Activated CD4-positive, alpha-beta T cell treated with anti-CD3 and anti-CD28 coated beads, Interleukin-10, Interleukin-2, amounts not matched to agents 100 ng/mL and 50 ng/mL, durations not matched to agents 16 hours and 8 hours (primary cell): ENCODE measurements at places on chromosomes 7 and 10.
A peak's percentile ranks its signal among the peaks of the same experiment; 100 is the strongest.

DNA sequence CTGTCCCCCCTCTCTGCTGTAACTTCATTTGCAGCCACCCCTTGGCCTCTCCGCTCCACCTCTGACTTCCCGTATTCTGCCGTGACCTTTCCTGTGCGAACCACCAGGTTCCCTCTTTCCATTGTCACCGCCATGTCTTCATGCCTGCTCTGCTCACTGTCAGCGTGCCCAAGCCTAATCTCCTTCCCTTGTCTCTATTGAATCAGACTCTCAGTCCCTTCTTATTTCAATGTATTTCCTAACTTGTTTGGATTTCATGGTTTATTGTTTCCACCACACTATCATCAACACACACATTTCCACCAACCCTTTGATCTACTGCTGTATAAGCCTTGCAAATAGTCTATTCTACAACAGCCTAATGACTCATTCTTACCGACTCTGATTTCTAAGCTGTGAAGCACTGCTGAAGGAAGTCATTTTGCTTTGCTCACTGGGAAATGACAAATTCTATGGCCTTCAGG, 30.0 kb upstream of the INHBA start:
- DNase-seq = no peak

DNA sequence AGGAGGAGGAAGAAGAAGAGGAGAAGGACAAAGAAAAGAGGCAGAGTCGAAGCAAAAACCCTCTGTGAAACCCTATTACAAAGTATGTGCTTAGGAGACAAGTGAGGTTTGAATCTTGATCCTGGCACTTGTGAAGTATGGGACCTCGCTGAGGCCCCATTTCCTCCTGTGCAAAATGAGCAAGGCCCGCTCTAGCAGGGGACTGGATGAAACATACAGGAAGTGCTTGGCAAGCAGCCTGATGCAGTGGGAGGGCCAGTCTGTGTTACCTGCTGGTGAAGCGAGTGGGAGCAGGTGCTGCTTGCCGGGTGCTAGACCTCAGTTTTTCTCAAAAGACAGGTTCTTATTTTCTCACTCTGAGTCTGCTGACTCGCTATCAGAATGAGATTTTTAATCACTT, 150.4 kb downstream of the JCAD start:
- DNase-seq = peak; percentile 25

GRCh38 chr7:36583318-36583717, 141.0 kb downstream of the AOAH start:
- DNase-seq = peak; percentile 74

- peak; percentile 49 for DNase-seq
These were observed 9.6 kb downstream of the ATP5F1C start for GRCh38 chr10:7797582-7797981.

DNA sequence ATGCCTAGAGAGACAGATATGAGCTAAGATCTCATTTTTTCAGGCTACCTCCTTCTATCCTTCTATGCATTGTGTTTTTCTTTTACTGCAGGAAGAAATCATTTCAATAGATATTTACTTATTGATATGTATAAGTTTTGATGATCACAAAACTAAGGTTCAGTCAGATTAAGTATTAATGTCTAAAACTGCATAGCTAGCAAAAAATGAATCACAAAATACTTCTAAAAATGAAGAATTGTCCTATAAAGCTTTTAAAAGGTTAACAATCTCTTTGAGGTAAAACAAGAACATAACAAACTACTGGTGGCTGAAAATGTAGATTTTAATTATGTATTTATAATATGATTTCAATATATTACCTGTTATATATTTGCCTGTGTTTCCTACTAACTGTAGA, 632.9 kb upstream of the LRRTM3 start:
- DNase-seq = no peak

DNA sequence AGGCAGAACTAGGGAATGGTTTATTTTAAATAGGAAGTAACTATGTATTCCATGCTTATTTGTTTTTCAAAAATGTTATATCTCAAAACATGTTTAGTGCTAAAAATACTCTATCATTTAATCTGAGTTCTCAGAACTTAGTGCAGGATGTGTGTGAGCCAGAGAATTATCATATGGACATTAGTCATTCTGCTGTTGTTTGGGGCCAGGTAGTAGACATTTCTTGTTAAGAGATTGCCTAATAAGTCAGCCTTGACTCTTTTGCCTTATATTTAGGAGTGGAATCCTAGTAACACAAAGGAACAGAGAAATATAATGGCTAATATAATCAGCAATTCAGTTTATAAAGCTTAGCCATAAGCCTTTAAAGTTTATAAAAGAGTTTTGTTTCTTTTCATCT, 149.8 kb downstream of the CCSER2 start:
- DNase-seq = no peak

- peak; percentile 95 for DNase-seq
These were observed at the start of gene TSC22D4 for GRCh38 chr7:100478958-100479660. Gene TSC22D4 (minus strand): TSS chr7:100479214. CDS start chr7:100478038, 1,176 bp downstream.

- no peak for DNase-seq
These were observed 5.0 kb downstream of the AVPI1 start for GRCh38 chr10:97682042-97682441.

DNA sequence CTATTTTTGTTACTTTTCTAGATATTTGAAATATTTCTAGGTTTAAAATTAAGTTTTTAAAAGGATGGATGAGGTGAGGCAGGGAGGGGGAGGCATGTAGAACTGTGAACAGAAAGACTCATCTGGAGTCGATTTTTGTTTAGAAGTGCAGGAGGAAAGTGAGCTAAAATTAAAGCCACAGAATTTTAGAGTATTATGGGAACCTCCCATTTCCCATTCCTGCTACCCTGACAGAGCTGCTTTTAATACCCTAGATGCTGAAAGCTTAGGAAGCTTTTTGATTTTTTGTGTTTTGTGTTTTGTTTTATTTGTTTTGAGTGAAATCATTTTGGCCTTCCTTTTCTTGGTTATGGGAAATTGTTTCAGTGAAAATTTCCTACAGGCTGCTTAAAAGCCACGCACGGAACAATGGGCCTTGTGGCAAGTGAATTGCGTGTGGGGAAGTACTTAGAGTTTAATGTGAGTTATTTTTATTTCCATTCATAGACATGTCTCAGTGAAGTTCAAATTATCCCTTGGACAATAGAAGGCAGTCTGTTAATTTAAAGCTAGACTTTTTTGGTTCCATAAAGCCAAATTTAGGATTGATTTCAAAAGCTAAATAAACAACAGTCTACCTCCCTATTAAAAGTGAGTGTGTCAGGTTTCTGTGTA, 102.0 kb upstream of the HDAC9 start:
- no peak for DNase-seq

- no peak for DNase-seq
These were observed 15.5 kb downstream of the ENTPD7 start for GRCh38 chr10:99674762-99675161.

DNA sequence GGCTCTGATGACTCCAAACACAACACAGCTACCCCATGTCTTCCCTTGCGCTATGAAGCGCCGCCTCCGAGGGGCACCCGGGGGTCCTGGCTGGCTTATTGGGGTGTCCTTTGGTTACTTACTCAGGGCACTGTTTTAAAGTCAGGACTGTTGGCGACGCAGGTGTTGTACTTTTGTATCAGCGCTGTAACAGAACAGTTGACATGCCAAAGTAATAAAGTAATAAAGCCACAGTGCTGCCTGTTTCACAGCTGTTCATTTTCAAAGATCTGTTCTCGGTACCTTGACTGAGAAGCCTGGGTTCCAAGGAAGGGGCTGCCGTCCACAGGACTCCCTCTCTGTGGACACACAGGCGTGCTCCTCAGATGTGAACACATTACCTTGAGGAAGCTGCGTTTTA, 64.1 kb downstream of the WDR37 start:
- no peak for DNase-seq

GRCh38 chr7:132113536-132114371, 462.5 kb downstream of the PLXNA4 start:
- DNase-seq = no peak

DNA sequence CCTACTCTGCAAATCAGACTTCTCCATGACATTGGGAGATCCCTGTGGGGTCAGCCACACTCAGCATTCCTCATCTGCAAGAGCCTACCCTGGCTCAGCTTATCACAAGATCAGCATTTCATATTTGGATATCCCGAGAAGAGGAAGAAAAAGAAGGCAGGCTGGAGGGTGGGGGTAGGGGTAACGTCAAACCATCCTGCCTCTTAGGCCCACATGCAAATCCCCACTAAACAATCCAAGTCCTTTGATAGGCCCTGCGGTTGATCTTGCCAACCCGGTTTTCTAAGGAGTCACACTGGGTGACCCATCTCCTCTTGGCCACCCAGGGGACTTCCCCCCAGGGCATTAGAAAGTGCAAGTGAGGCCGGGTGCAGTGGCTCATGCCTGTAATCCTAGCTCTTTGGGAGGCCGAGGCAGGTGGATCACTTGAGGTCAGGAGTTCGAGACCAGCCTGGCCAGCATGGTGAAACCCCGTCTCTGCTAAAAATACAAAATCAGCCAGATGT, 128.0 kb upstream of the CALN1 start:
- no peak for DNase-seq

DNA sequence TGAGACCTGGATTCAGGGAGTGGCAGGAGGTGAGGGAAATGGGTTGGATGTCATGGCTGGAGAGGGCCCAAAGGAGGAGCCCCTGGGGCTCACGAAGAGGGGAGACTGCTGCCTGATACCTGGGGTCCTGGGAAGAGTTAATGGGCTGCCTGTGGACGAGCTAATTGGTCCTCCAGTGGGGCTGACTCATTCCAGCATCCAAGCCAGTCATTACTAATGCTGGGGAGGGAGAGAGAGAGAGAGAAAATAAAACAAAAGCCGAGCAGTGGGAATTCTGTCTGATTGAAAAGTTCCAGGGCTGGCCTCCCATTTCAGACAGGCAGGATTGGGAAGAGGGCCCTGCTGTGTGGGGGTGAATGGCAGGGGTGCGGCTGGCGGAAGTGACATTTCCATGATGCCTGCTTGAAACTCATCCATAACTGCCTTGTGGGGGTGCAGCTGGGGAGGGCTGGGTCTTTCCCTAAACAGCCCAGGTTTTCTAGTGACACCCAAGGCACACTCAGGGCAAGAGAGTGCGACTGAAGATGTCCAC, 297.8 kb downstream of the RPS24 start:
- no peak for DNase-seq

DNA sequence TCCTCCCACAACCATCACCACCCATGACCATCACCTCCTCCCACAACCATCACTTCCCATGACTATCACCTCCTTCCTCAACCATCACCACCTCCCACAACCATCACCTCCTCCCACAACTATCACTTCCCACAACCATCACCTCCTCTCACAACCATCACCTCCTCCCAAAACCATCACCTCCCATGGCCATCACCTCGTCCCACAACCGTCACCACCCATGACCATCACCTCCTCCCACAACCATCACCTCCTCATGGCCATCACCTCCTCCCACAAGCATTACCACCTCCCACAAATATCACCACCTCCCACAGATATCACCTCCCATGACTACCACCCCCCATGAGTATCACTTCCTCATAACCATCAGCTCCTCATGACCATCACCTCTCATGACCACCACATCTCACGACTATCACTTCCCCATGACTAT, 52.2 kb downstream of the PDGFA start:
- DNase-seq = no peak

DNA sequence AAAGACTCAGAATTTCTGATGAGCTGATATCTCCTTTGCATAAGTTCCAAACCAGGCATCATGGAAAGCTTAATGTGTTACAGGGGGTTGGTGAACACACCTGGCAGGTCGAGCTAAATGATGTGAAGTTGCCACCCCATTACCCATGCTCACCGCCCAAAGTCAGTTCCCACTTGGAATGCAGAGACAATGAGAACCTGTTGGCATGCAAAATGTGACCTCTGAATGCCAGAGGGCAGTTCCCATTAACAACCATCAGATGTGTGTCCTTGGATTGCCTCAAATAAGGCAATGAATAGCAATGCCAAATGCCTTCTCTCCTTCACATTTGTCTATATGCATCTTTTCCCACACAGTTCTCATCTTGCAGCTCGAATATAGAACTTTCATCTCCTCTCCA, 190.7 kb downstream of the CDCA7L start:
- DNase-seq = no peak

DNA sequence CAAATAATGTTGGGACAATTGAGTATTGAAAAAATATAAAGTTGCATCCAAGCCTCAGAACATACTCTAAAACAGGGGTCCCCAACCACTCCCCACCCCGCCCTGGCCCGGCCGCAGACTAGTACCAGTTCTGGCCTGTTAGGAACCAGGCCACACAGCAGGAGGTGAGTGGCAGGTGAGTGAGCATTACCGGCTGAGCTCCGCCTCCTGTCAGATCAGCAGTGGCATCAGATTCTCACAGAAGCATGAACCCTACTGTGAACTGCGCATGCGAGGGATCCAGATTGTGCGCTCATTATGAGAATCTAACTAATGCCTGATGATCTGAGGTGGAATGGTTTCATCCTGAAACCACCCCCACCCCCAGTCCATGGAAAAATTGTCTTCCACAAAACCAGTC, 19.4 kb downstream of the HIPK2 start:
- DNase-seq = no peak

GRCh38 chr10:90314718-90315117, 543.1 kb downstream of the HTR7 start:
- no peak for DNase-seq

- no peak for DNase-seq
These were observed at the start of gene CLDN15 for GRCh38 chr7:101237206-101238067. Gene CLDN15 (minus strand): TSS chr7:101237802. CDS start chr7:101237581, 221 bp downstream.

DNA sequence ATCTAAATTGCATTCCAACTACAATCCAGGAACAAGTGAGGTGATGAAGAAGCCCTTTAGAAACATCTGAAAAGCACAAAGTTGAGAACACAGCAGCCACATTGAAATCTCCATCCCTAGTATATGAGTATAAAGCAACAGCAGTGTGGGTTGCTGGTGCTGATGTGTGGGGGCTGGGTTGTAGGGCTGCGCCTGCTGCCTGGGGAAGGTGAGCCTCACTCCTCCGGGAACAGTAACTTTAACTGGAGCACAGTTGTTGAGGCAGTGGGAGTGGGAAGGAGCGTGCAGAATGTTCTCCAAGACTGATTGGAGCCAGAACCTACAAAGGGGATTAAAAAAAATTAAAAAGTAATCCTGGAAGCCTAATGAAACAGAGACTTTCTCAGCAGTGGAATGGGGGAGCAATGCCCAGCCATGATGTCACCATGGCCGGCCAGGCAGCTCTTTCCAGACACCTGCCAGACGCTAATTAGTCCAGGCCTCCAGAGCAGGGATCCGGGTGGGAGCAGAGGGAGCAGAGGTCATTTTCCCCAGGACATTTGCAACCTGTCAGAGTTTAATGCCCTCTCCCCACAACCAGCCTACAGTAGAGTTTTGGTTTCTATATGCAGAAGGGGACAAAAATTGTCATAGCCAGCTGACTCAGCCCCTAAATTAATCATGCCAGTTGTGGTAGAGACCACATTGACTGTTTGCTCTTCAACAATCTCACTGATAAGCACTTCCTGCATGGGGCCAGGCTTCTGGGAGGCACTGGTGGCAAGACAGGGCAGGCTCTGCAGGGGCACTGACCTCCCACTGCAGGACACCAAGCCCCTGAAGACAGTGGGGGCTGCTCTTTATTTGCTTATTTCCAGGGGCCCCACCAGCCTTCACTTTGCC, 133.0 kb upstream of the ZNF32 start:
- DNase-seq = peak; percentile 82

DNA sequence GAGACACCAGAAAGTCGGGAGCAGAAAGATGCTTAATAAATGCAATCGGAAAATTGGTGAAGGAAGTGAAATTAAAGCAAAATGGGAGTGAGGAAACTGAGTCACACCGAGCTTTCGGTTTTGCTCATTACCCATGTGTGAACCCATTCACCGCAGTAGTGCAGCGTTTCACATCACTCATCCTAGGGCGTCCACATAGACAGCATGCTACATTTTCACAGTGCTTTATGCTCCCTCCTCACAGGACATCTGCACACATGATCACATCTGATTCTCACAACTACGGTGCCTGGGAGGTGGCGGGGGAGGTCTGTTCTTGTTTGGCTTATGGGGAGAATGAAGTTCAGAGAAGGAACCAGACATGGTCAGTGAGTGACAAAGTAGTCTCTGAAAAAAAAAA, 36.6 kb upstream of the ATP6V0A4 start:
- DNase-seq = peak; percentile 88
